NCI-H1417 treated with DMSO at 0.1 percent for 48 hours (cell line): ENCODE measurements at places on chromosomes 1 and 21.
A peak's percentile ranks its signal among the peaks of the same experiment; 100 is the strongest.

- DNase-seq: no peak
Measured at GRCh38 chr1:158996998-158997397, 12.7 kb upstream of the IFI16 start.

DNA sequence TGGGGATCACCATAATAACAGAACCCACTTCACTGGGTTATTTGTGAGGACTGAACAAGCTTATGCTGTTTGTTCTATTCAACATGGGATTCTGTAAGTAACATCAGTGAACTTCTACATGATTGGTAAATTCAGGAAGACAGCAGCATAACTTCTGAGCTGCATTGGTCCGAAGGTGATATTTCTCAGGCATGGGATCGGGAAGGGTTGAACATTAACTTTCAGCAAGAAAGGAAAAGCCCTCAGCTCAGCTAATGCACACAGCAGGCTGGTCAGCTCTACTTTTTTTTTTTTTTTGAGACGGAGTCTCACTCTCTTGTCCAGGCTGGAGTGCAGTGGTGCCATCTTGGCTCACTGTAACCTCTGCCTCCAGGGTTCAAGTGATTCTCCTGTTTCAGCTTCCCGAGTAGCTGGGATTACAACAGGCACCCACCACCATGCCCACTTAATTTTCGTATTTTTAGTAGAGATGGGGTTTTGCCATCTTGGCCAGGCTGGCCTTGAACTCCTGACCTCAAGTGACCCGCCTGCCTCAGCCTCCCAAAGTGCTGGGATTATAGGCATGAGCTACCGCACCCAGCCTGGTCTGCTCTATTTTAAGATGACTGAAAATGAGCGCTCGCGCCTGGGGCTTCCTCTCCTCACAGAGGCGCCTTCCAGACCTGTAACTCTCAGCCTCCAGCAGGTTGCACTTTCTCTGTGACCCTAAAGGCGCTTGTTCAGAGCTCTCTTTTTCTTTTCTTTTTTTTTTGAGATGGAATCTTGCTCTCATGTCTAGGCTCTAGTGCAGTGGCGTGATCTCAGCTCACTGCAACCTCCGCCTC is 42.2 kb downstream of the ECE1 start:
- no peak for DNase-seq

DNA sequence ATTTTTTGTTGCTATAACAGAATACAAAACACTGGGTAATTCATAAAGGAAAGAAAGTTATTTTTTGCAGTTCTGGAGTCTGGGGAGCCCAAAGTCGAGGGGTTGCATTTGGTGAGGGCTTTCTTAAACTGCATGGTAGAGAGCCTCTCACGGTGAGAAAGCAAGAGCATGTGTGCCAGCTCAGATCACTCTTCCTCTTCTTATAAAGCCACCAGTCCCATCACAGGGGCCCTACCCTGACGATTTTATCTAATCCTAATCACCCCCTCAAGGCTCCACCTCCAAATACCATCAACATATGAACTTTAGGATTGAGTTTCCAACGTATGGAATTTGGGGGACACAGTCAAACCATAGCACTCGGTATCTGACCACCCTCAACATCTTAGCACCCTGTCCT is 1.0 kb upstream of the STRIP1 start:
- no peak for DNase-seq

- DNase-seq: no peak
Measured at GRCh38 chr1:225559902-225560301, 93.0 kb downstream of the ENAH start.

DNA sequence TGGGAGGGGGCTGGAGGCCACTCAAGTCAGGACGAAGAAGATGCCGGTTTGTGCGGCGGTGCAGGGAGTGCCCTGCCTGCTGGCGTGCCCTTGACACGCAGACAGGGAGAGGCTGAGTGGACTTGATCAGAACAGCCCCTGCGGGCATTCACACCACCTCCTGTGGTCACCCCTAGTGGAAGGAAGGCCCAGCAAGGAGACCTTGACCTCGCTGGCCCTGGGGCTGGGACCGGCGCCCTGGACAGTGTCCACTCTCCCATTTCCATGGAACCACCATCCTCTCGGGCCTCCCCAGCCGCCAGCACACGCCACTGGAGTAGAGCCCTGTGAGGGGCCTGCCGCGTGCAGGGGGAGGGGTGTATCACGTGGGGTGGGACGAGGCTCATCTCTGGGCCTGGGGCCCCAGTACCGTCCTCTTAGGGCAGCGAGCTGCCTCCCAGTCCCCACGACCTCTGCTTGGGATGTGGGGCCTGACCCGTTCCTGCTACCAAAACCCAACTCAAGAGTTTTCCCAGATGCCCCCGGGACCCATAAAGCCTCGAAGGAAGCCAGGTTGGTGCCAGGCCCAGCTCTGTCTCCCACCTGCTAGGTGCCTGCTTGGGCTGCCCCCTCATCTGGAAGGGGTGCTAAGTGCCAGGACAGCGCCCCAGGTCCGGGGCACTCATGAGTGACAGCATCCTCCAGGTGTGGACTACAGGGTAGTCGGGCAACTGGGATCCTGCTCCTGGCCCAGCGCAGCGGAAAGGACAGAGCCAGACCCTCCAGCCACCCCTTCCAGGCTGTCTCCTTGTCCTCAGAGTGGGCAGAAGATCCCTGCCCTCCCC is 62.8 kb downstream of the SLX9 start:
- no peak for DNase-seq

GRCh38 chr1:173421286-173421685 is 55.8 kb upstream of the PRDX6 start:
- DNase-seq: no peak

GRCh38 chr1:6181347-6181770 is 1.2 kb upstream of the CHD5 start:
- no peak for DNase-seq

DNA sequence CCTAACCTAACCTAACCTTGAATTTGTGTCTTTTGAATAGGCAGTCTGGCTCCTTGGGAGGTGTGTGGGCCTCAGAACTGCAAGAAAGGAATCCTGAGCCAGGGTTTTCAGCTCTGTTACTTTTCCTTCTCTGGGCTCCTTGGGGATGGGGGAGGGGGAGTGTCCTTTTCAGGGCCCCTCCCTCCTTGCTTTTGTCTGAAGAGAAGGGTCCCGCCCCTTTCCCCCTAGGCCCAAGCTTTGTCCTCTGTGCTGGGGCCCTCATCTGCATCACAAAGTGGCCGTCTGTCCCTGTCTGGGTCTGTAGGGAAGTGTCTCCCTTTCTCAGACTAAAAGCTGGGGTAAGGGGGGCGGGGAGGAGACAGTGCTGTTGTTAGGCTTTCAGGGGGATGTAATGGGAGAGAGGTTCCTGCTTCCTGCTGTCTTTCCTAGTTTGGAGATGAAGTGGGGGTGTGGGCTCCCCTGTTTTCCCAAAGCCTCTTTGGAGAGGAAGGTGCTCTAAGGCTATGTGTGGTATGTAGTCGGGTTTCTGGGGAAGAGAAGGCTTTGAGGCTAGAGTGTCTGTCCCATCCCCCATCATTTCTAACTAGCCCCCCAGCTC is 3.1 kb downstream of the AGO1 start:
- no peak for DNase-seq

DNA sequence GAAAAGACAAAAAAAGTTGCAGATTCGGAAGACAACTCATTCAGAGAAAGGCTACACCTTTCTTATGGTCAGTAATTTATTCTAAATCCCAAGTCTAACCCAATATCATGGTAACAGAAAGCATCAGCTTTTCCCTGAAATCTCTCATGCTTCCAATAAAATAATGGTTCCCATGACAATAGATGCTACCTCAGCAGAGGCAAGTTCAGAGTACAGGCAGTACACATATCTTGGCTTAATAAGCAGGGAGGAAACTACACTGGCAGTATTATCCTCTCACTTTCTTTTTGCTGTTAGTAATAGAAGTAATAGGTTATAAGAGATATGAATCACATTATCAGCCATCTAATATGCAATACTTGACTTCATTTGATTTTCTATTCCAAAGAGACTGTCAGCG is 137.1 kb downstream of the DPYD start:
- no peak for DNase-seq

DNA sequence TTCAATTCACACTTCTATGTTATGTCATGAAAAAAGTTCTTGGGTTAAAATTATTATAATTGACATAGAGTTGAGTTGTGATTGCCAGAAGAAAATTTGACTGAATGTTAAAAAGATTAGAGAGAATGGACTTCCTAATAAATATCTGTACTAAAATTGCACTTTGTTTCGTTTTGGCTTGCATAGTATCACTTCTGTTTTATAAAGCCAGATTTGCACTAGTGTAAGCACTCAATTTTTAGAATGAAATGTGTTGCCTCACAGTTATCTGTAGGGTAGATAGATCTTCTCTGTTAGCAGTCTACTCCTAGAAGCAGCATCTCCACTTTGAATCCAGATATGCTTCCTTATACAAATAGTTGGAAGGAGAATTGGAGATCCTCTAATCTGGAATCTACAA is 95.2 kb upstream of the MPC2 start:
- DNase-seq: no peak

DNA sequence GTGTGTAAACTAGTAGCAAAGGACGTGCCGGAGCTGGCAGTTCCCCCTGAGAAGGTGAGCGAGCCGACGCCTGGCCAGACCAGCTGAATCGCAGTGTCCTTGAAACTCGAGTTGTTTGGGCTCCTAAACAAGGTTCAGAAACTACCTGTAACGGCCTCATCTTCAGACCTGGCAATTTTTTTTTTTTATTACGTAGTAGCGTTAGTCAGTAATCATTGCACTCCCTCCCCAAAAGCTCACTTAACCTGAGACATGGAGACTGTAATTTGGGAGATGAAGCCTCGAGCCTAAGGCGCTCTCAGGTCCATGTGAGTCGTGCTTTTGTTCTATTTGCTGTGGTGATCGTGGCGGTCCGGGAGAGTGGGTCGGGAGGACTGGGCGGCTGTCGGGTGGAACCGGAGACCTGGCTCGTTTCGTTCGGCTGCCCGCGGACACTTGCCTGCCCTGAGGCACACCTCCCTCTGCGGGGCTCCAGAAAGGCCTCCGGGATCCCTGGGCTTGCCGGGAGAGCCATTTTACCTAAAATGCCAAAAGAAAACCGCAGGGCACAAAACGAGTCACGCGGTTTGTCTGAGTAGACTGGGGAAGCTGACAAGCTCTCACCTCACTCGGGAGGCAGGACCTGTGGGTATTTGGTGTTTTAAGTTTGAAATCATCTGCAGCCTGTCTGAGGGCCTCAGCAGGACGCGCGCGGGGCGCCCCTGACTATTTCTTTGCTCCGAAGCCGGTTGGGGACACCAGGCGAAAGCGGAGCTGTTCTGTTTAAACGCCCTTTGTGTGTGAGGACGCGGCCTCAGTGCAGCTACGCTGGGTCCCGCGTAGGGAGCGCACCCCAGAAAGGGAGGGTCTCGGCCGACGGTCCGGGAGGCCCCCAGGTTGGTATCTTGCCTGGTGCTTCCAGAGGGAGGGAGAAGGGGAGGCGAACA is 722 bp downstream of the LHX8 start:
- DNase-seq: peak; percentile 21

- no peak for DNase-seq
Measured at GRCh38 chr1:170927955-170928840, 7.1 kb upstream of the MROH9 start.

GRCh38 chr1:245599371-245600174 is 444.8 kb downstream of the KIF26B start:
- no peak for DNase-seq

GRCh38 chr21:42544544-42544943 is 30.9 kb downstream of the SLC37A1 start:
- DNase-seq: no peak

GRCh38 chr1:108199781-108200686 is at the start of gene SLC25A24:
Gene SLC25A24 (minus strand): TSS chr1:108200343. CDS start chr1:108200138, 205 bp downstream.
- DNase-seq: no peak

DNA sequence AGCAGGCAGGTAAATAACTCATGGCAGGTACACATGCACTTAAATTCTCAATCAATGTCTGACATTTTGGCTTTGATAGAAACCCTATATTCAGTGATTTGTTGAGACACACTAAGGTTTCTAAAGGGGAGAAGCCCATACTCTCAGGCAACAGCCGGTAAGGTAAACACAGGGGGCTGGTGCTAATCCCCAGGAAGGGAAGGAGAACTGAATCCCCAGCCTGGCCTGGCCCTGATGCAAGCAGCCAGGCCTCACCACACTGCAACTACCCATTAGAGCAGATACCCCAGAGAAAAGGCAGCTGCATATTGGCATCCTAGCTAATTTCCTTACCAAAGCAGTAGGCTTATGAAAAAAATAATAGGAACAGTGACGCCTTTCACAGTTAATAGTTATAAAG is 116.5 kb upstream of the LRRC7 start:
- no peak for DNase-seq

DNA sequence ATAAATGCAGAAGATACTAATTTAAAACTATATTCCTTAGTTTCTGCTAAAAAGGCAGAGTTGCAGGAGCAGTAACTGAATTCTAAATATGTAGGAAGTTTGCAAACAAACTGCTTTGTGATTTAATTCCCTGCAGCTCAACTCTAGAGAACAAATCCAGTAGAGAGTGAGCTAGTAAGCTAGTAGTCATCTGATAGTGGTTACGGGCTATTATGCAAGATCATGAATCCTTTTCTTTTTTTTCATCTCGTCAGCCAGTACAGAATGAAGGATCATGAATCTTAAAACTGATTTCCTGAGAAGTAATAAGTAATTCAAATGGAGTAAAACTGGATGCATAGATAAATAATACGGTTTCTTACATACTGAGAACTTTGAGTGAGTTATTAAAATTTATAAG is 3.3 kb downstream of the DPH5 start:
- DNase-seq: no peak

GRCh38 chr21:43025636-43026180 is 49.9 kb downstream of the CBS start:
- no peak for DNase-seq

- DNase-seq: no peak
Measured at GRCh38 chr1:9207086-9207485, 27.5 kb upstream of the H6PD start.

GRCh38 chr1:4794020-4794780 is 139.8 kb downstream of the AJAP1 start:
- DNase-seq: no peak

- peak; percentile 6 for DNase-seq
Measured at GRCh38 chr1:8314346-8315280, 3.3 kb upstream of the SLC45A1 start.

GRCh38 chr1:24222008-24222605 is 35.0 kb upstream of the IFNLR1 start:
- no peak for DNase-seq

GRCh38 chr1:14740016-14740415 is 141.5 kb downstream of the KAZN start:
- DNase-seq: no peak

GRCh38 chr1:191804311-191804710 is 354.0 kb upstream of the RGS18 start:
- DNase-seq: no peak

GRCh38 chr1:26788515-26788785 is 700 bp downstream of the PIGV start:
- DNase-seq: no peak

DNA sequence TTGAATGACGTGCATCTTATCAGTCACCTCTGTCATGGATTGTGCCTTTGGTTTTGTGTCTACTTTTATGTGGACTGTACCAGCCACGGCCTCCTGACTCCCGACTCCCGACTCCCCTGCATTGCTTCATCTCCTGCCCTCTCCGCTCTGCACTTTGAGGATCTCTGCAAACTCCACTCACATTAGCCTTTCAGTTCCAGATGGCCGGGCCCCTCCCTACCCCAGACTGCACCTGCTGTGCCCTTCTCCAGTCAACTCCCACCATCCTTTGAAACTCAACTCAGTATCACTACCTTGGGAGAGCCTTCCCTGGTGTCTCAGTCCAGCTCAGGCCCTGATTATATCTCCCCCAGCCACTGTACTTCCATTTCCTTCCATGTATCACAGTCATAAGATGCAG is 71.4 kb downstream of the MDM4 start:
- no peak for DNase-seq
